ENCODE measurements at places on chromosomes 1 and 21. TPM values are rescaled to one million over a fixed set of nuclear protein-coding genes. Genes with fewer than 3 reads are reported as not detected.

- no peak for DNase-seq
These were observed 310.5 kb downstream of the S1PR1 start for GRCh38 chr1:101547357-101547756.

GRCh38 chr21:14762734-14763694 lies 216.9 kb upstream of the SAMSN1 start:
- no peak for DNase-seq

DNA sequence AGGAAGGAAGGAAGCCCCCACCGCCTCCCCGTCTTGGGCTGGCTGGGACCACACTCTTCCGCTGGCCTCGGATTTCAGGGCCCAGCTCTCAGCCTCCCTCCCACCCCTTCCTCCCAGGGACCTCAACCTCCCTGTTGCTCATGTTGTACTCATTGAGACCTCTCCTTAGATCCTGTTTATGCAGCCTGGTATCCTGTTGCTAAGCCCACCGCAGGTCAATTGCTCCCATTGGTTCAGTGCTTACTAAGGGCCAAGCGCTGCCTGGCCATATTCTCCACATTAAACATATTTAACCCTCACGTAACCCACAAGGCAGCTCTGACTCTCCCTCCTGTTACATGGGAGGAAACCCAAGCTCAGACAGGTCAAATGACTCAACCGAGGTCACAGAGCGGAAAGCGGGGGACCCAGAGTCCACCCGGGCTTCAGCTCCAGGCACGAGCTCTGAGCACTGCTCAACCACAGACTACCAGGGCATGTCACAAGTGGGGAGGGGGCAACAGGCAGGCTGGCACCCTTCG lies 23.2 kb upstream of the H6PD start:
- DNase-seq, result no peak

Gene TNFRSF9
- total RNA-seq, result not detected

All from occipital lobe (tissue), 3 donors.